ENCODE measurements at places on chromosomes 4 and X. TPM values are rescaled to one million over a fixed set of nuclear protein-coding genes. Genes with fewer than 3 reads are reported as not detected.

ITGB1BP2 gene
- 1.2 TPM for total RNA-seq

NAT8L gene
- under 0.01 TPM for total RNA-seq

PWWP3B gene
- 2.9 TPM for total RNA-seq

GPR82 gene
- not detected for total RNA-seq

PCDH19 gene
- under 0.01 TPM for total RNA-seq

CPLX1 gene
- not detected for total RNA-seq

MAGEA3 gene
- total RNA-seq, result not detected

TRAM1L1 gene
- 2.0 TPM for total RNA-seq

ARHGAP36 gene
- not detected for total RNA-seq

GASK1B gene
- 24.8 TPM for total RNA-seq

AP1S2 gene
- total RNA-seq, result 60.6 TPM

All from myometrial cell (primary cell).